Dorsolateral prefrontal cortex (tissue), 122 donors: ENCODE measurements at places on chromosomes 5 and 9.

DNA sequence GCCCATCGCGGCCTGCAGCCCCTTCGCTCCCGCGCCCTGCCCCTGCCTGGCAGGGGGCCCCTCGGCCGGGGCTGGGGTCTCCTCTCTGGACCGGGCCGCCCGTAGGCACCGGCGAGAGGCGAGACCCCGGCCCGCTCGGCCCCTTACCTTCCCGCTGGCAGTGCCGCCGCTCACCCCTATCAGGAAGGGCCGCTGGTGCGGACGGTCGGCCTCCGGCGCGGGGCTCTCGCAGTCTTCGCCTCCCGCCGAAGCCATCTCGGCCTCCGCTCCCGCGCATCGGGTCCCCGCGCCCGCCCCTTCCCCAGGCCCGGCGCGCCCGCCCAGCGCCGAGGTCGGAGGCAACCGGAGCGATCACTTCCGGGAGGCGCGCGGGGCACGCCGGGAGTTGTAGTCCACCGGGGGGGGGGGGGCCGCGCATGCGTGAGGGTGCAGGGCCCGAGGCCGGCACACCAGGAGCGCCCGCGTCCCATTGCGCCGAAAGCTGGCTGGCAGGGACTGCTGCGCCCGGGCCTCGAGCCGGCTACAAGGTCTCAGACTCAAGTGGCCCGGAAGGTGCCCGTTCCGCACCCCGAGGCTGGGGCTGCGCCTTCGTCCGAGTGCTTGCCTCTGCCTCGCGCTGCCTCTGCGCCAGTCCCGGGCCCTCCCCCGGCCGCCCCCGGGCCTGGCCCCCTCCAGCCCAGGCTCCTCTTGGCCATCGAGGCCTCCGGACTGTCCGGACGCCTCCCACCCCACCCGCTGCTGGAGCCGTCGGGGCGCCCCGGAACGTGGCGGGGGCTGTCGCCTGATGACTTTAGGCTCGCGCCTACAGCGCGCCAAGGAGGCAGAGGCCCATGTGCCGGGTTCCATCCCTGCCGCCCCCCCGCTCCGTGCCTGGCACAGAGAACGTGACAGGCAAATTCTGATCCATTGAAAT, at the start of gene UCK1:
TSS of gene UCK1 (minus strand) at position 344 of the 913 bp plus-strand sequence. CDS start at position 255, 89 bp downstream.
- peak; percentile 63 for DNase-seq

DNA sequence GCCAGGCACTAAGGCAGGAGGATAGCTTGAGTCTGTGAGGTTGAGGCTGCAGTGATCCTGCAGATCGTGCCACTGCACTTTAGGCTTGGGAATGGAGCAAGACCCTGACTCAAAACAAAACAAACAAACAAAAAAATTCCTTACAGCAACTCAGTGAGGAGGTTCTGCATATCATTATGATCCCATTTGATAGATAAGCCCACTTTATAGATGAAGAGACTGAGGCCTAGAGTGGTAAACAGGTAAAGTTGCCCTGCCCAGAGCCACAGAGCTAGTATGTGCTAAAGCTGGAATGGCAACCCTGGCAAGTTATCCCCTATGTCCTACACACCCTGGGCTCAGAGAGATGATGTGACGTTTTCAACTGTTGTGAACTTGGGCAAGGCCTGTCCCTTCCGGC, 7.2 kb downstream of the AIF1L start:
- no peak for DNase-seq

DNA sequence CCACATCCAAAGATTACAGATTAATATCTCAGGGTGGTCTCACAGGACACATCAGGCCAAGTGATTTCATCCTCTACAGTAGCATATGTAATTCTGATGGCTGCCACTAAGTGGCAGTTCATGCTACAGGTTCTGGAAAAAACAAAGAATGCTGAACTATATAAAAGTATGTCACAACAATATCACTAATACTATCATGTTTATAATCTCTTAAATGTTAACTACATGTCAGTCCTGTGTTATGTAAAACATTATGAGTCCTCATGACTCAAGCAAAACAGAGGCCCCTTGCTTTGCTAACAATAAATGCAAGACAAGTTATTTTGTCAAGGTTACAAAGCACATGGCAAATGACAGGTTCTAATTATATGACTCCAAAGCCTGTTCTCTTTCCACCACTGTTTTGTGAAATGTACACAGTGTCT, 233.2 kb downstream of the FBXL17 start:
- DNase-seq = no peak

DNA sequence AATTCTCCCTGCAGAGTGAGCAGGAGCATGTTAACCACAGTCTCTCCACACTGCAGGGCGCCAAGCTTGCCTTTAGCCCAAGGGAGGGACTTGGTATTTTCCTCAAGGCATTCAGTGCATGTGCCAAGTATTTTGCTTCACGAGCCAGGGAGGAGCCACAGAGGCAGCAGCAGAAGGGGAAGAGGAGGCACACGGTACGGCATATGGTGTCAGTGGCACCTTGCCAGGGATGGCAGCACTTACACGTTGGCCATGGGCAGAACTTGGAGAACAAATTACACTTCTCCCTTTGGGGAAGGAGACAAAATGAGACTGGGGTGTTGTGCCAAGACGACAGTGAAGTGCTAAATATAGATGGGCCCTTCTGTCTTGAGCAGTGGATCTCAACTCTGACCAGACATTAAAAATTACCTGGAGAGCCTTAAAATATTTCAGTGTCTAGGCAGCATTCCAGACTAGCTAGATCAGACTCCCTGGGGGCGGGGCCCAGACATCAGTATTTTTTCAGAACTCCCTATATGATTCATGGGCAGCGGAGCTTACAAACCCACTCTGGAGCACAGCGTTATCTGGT, 155.8 kb downstream of the DRD1 start:
- DNase-seq = peak; percentile 70
